ENCODE measurements at places on chromosomes 12 and 14. TPM values are rescaled to one million over a fixed set of nuclear protein-coding genes. Genes with fewer than 3 reads are reported as not detected.
A peak's percentile ranks its signal among the peaks of the same experiment; 100 is the strongest.

DNA sequence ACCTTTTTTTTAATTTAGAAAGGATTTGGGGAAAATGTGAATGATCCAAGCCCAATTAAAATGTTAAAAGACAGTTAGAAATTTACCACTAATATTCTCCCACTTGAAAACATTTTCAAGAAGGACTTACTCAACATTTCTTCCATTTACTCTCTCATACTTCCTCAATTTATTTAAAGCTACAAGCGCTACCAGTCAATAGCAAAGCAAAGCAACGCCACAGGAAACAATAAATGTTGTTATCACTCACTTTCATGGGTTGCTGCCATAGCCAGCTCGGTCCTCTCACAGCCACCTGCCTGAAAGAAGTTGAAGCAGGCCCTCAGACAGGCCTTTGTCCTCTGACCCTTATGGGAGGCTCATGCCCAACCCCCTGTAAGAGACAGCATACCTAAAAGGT lies 6.0 kb upstream of the SOS2 start:
- H3K27me3 ChIP-seq, result no peaks in the 10 kb centered on the region
- no peaks in the 10 kb centered on the region for H3K4me1 ChIP-seq
- H3K27ac ChIP-seq, result no peak overlapping the region
- no peak overlapping the region for H3K4me3 ChIP-seq

GRCh38 chr12:56521590-56522371 lies at the start of gene RBMS2:
RBMS2 (plus strand) TSS chr12:56521820; CDS start chr12:56522024, 204 bp downstream.
- peaks cover 8% of the 10 kb centered on the region for H3K4me1 ChIP-seq
- peak within 1 kb of the TSS; percentile 100 for H3K4me3 ChIP-seq
- H3K36me3 ChIP-seq, result peaks cover 4% of the 10 kb centered on the region
- no peaks in the 10 kb centered on the region for H3K27me3 ChIP-seq
- H3K27ac ChIP-seq, result peak within 1 kb of the TSS; percentile 95
- DNase-seq, result peak; percentile 94

GRCh38 chr14:68146818-68147217 lies 327.2 kb downstream of the RAD51B start:
- no peaks in the 10 kb centered on the region for H3K36me3 ChIP-seq
- H3K4me3 ChIP-seq, result no peak overlapping the region
- no peaks in the 10 kb centered on the region for H3K27me3 ChIP-seq
- H3K27ac ChIP-seq, result no peak overlapping the region

- no peak overlapping the region for H3K4me3 ChIP-seq
- H3K4me1 ChIP-seq, result no peaks in the 10 kb centered on the region
- no peak for DNase-seq
- H3K36me3 ChIP-seq, result no peaks in the 10 kb centered on the region
- H3K27ac ChIP-seq, result no peak overlapping the region
- H3K27me3 ChIP-seq, result no peaks in the 10 kb centered on the region
Measured at GRCh38 chr12:43148691-43149090, 403.3 kb downstream of the ADAMTS20 start.

DNA sequence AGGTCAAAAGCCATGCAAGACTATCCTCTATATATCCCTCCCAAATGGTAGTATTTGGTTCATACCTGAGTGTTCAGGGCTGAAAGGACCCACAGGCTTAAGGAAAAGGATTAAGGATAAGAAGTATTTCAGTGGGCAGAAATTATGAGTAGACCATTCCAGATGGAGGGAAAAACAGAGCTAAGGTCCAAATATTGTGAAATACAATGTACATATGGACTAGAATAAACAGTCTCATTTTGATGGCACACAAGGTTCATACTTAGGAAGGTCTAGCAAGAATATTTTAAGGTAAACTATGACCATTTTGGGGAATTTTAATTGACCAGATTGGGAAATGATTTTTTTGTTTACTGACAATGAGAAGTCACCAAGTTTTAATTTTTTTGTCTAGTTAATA lies 124.6 kb downstream of the PRKD1 start:
- H3K4me3 ChIP-seq, result no peak overlapping the region
- H3K27ac ChIP-seq, result no peak overlapping the region
- no peaks in the 10 kb centered on the region for H3K27me3 ChIP-seq
- DNase-seq, result no peak
- no peaks in the 10 kb centered on the region for H3K36me3 ChIP-seq
- H3K4me1 ChIP-seq, result peaks cover 2% of the 10 kb centered on the region

DNA sequence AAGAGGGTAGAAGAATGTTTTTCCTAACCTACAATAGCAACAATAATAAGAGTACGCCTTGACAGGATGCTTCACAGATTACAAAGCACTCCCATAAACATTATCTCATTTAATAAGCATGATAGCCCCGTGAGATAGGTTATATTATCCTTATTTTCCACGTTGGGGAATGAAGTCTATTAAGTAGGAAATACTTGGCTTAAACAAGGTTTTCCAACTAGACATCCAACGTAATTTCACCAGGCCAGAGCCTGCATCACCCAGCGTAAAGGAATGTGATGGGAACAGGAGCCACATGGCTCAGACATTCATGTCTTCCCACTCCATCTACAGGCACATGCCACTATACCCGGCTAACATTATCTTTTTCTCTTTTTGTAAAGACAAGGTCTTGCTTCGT lies 223.4 kb upstream of the AMIGO2 start:
- no peaks in the 10 kb centered on the region for H3K27me3 ChIP-seq
- peaks cover 8% of the 10 kb centered on the region for H3K4me1 ChIP-seq
- no peaks in the 10 kb centered on the region for H3K36me3 ChIP-seq
- H3K4me3 ChIP-seq, result no peak overlapping the region

GRCh38 chr12:11823043-11823442 lies 173.6 kb downstream of the ETV6 start:
- 0 out of 2 replicates have a peak, but pooled peaks cover 1% of the 10 kb centered on the region for H3K36me3 ChIP-seq
- no peak overlapping the region for H3K4me3 ChIP-seq
- H3K27ac ChIP-seq, result peak overlapping the region; percentile 75
- H3K27me3 ChIP-seq, result no peaks in the 10 kb centered on the region
- peak; percentile 84 for DNase-seq

DNA sequence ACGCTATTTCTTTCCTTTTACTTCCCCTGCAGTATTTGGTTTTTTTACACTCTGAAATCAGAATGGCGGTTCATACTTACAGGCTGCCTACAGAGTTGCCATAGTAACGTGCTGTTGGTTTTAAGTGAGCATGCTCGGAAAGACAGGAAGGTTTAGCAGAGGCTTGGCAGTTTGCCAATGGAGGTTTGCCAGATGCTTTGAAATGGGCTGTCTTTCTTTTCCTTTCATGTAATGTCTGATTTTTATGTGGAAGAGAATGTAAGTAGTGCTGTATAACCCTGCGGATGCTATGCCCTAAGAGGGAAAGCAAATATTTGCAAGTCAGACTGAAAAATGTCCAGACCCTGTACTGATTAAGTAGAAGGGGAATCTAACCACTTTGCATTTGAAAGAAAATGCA lies 32.8 kb downstream of the ARID4A start:
- H3K4me3 ChIP-seq, result no peak overlapping the region
- peaks cover 12% of the 10 kb centered on the region for H3K36me3 ChIP-seq
- H3K27ac ChIP-seq, result no peak overlapping the region
- peak; percentile 99 for DNase-seq

DNA sequence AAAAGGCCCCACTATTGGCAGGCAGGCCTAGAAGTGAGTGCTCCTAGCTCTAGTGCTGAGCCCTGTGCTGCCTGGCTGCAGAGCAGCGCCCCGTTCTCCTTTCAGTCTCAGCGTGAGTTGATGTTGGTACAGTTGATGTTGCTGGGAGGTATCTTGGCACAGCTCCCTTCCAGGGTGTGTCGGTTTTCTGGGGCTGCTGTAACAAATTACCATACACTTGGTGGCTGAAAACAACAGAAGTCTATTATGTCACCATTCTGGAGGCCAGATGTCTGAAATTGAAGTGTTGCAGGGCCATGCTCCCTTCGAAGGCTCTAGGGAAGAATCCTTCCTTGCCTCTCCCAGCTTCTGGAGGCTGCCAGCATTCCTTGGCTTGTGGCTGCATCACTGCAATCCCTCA lies 151.4 kb downstream of the TSPAN9 start:
- H3K27ac ChIP-seq, result no peak overlapping the region
- DNase-seq, result no peak
- no peaks in the 10 kb centered on the region for H3K36me3 ChIP-seq
- H3K4me3 ChIP-seq, result no peak overlapping the region
- peaks cover 20% of the 10 kb centered on the region for H3K4me1 ChIP-seq

GRCh38 chr12:127130506-127131124 lies 1136.4 kb upstream of the TMEM132C start:
- no peaks in the 10 kb centered on the region for H3K27me3 ChIP-seq
- no peaks in the 10 kb centered on the region for H3K4me1 ChIP-seq
- no peak overlapping the region for H3K27ac ChIP-seq
- no peaks in the 10 kb centered on the region for H3K36me3 ChIP-seq
- H3K4me3 ChIP-seq, result no peak overlapping the region

The FSCB gene
- not detected for total RNA-seq

The BRI3BP gene
- 2.5 TPM for total RNA-seq

The AQP5 gene
- total RNA-seq, result not detected

The ZNF891 gene
- total RNA-seq, result 0.56 TPM
